Thoracic aorta endothelial cell (primary cell): ENCODE measurements at places on chromosomes 5 and 9. TPM values are rescaled to one million over a fixed set of nuclear protein-coding genes. Genes with fewer than 3 reads are reported as not detected.

SLC25A48 gene
- total RNA-seq = not detected in 2 replicates

IL33 gene
- total RNA-seq = 8.2 and 45.9 TPM in 2 replicates

ALDH7A1 gene
- 62.4 and 71.1 TPM in 2 replicates for total RNA-seq

KCTD16 gene
- 0.07 and 0.27 TPM in 2 replicates for total RNA-seq

PAEP gene
- total RNA-seq = not detected in 2 replicates

FGF10 gene
- not detected in 2 replicates for total RNA-seq

EGFLAM gene
- total RNA-seq = 0.29 and 1.7 TPM in 2 replicates

NOXA1 gene
- 0.27 and 0.29 TPM in 2 replicates for total RNA-seq

LYSMD3 gene
- 31.8 and 42.3 TPM in 2 replicates for total RNA-seq

WNT8A gene
- total RNA-seq = not detected in 2 replicates

GLIPR2 gene
- 12.0 and 19.3 TPM in 2 replicates for total RNA-seq

PCDHB14 gene
- 0.14 and 0.53 TPM in 2 replicates for total RNA-seq

ZBED3 gene
- total RNA-seq = 3.8 and 4.7 TPM in 2 replicates

DDX41 gene
- total RNA-seq = 72.4 and 90.8 TPM in 2 replicates

BARX1 gene
- total RNA-seq = not detected in 2 replicates

DMRT3 gene
- not detected in 2 replicates for total RNA-seq

FBP1 gene
- total RNA-seq = 1.6 and 13.2 TPM in 2 replicates

SURF4 gene
- total RNA-seq = 271 and 325 TPM in 2 replicates

ZFP2 gene
- 0.22 and 0.27 TPM in 2 replicates for total RNA-seq

TJP2 gene
- 253 and 268 TPM in 2 replicates for total RNA-seq

TEX48 gene
- not detected in 2 replicates for total RNA-seq

SYK gene
- total RNA-seq = not detected in 2 replicates

PHYHD1 gene
- 0.79 and 1.3 TPM in 2 replicates for total RNA-seq

ECSCR gene
- total RNA-seq = 274 and 317 TPM in 2 replicates

BNC2 gene
- total RNA-seq = 29.9 and 39.6 TPM in 2 replicates

PTGS1 gene
- 0.43 and 39.4 TPM in 2 replicates for total RNA-seq

CPEB4 gene
- 18.4 and 30.2 TPM in 2 replicates for total RNA-seq

JAKMIP2 gene
- not detected in 2 replicates for total RNA-seq

TTC16 gene
- total RNA-seq = not detected in 2 replicates

DAPK1 gene
- total RNA-seq = 63.7 and 109 TPM in 2 replicates

FAM78A gene
- 4.7 and 5.7 TPM in 2 replicates for total RNA-seq

SCGB3A2 gene
- total RNA-seq = not detected in 2 replicates

CTSV gene
- 1.2 and 1.5 TPM in 2 replicates for total RNA-seq

LHX3 gene
- total RNA-seq = not detected in 2 replicates

FOXD4L4 gene
- total RNA-seq = 0.29 TPM in 1 of 2 replicates, not detected in the other

OBP2B gene
- not detected in 2 replicates for total RNA-seq

CD14 gene
- 0.14 and 0.40 TPM in 2 replicates for total RNA-seq

SLC6A19 gene
- total RNA-seq = not detected in 2 replicates

PLEKHG4B gene
- total RNA-seq = under 0.01 TPM in 2 replicates

SOX30 gene
- not detected in 2 replicates for total RNA-seq

CNTFR gene
- total RNA-seq = not detected in 2 replicates

FGF1 gene
- 0.07 TPM in 1 of 2 replicates, not detected in the other for total RNA-seq

JAK2 gene
- 14.7 and 18.6 TPM in 2 replicates for total RNA-seq

PLAC8L1 gene
- total RNA-seq = not detected in 2 replicates

C5orf58 gene
- not detected in 2 replicates for total RNA-seq

PLAA gene
- 55.4 and 65.0 TPM in 2 replicates for total RNA-seq
